ENCODE measurements at places on chromosomes 12 and 14.

GRCh38 chr14:91244501-91244901 lies at the start of gene GPR68:
GPR68 (minus strand) TSS chr14:91244704; CDS start chr14:91235050, 9,654 bp downstream.
- no peak for DNase-seq

GRCh38 chr12:48005001-48005749 lies 899 bp upstream of the COL2A1 start:
- no peak for DNase-seq

- DNase-seq = no peak
Observed at GRCh38 chr14:31492759-31493498, 5.1 kb upstream of the GPR33 start.

GRCh38 chr12:128743916-128744315 lies 79.8 kb downstream of the SLC15A4 start:
- no peak for DNase-seq

GRCh38 chr12:116434155-116435011 lies 124.8 kb upstream of the MAP1LC3B2 start:
- DNase-seq = no peak

DNA sequence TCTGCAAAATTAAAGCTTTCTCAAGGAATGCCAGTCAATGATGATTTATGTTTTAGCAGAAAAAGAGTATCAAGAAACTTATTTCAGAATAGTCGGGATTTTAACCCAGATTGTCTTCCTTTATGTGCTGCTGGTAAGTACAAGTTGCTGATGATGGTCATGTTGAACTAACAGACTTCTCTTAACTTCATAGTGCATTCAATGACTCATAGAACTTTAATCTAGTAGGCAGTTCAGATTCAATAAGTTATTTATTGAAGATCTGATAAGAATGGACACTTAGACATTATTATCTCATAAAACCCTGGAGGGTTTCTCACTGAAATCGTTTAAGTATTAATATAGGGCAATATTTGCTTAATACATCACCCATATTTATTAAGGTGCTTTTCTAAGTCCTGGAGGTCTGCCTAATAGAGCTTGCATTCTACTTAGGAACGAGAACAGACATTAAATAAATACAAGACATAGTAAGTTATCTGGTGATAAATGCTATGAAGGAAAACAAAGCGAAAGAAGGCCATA lies 33.8 kb downstream of the TOGARAM1 start:
- no peak for DNase-seq

GRCh38 chr12:40224439-40225291 lies at the start of gene LRRK2:
LRRK2 (plus strand) TSS chr12:40224997; CDS start chr12:40225132, 135 bp downstream.
- DNase-seq = peak; percentile 2

GRCh38 chr12:89933911-89934310 lies 225.3 kb upstream of the ATP2B1 start:
- DNase-seq = no peak

- no peak for DNase-seq
Observed at GRCh38 chr12:6820166-6820565, 1.5 kb upstream of the GPR162 start.

DNA sequence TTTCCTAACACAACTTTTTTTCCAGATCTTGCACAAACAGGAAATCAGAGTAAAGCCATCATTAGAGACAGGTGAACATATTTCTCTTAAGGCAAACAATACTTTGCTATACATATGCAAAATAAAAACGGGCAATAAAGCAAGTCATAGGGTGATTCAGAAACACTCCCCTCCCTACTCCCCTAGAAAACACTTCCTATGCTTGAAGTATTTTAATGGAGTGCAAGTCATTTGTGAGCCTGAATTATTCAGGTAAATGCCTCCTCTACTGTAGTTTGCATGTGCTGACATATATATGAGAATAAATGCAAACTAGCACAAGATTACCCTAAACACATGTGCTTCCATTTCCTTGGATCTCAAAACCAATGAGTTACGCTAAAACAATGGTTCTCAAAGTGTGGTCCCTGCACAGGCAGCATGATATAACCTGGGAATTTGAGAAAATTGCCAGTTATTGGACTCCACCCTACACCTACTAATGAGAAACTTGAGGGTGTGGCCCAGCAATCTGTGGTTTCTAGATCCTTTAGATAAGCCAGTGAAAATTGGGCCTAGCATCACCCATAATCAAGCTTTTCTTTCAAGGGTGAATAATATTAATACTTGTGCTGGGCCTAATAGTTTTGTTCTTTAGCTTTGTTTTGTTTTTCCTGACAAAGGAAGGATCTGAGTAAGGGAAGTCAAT lies 159.7 kb upstream of the BMP4 start:
- no peak for DNase-seq

DNA sequence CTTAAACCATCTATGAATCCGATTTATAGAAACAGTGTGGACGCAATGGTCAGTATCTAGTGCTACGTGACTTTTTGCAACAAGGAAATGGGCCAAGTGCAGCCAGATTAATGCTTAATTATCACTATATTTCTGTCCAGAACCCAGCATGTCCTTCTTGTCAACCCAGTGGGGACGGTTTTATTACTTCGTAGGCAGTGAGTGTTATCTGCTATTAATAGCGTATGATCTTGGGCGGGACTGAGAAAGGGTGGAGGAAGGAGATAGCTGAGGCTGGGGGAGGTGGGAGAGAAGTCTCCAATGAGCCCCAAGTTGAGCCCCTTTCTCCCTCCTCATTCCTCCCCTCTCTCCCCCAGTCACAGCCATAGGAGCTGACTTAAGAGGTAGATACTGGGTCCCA lies 59.7 kb upstream of the FAM222A start:
- no peak for DNase-seq

GRCh38 chr12:67889931-67890330 lies 99.3 kb upstream of the IFNG-AS1 start:
- no peak for DNase-seq

DNA sequence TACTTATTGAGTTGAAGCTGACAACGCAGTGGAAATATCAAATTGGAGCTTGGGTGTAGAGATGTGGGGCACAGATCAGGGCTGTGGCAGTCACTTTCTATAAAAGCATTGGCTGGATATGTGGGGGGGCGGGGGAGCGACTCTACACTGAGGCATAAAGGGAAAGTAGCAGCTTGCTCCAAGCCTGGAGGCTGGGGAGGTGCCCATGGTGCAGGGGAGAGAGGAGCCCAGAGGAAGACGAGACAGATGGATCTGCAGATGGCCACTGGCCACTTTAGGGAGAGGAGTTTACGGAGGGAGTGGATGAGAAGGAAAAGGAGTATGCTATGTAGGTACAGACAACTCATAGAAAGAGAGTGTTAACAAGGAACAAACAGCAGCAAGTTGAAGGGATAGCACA lies 13.5 kb upstream of the NGB start:
- DNase-seq = no peak

DNA sequence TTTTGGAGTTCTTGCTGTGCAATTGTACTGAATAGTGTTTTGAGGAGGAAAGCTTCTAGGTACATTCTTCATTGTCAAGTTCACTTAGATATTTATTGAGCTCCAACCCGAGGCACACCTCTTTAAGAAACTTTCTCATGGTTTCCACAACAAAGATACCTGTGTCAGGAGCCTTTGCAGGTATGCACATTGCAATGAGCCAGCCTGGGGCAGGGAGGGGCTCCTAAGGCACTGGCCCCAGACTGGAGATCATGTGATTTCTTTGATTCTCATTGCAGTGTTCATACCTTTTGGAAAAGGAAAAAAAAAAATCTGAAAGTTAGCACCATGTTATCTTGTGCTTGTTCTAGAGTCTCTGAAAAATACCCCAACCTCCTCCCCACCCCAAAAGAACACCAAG lies 80.3 kb downstream of the PRMT8 start:
- DNase-seq = no peak

DNA sequence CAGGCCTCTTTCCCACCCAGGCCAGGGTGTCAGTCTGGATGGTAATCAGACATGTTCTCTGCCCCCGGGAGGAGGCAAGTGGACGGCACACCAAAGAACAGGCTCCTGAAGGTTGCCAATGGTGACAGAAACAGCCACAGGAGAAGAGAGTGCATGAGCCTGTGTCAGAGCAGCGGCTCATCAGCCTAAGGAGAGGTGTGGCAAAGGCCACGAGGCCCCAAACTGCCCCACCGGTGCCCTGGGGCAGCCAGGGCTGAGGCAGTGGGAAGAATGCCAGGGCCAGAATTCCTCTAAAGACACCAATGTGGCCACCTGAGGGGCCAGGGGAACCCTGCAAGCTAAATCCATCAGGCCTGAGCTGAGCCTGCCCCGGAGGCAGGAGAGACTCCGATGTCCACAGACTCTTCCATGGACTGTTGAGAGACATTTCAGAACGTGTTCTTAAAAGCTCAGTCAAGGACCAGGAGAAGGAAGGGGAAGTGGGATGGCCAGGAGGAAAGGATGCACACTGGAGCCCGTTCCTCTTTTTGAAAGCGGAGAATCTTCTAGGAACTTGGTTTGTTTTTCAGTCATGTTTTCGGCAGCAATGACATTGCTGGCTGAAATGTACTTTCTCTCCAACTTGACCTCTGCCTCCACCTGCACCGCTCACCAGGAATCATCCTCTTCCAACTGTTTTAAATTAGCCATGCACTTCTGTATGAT lies 176.3 kb upstream of the FKBP4 start:
- DNase-seq = no peak

DNA sequence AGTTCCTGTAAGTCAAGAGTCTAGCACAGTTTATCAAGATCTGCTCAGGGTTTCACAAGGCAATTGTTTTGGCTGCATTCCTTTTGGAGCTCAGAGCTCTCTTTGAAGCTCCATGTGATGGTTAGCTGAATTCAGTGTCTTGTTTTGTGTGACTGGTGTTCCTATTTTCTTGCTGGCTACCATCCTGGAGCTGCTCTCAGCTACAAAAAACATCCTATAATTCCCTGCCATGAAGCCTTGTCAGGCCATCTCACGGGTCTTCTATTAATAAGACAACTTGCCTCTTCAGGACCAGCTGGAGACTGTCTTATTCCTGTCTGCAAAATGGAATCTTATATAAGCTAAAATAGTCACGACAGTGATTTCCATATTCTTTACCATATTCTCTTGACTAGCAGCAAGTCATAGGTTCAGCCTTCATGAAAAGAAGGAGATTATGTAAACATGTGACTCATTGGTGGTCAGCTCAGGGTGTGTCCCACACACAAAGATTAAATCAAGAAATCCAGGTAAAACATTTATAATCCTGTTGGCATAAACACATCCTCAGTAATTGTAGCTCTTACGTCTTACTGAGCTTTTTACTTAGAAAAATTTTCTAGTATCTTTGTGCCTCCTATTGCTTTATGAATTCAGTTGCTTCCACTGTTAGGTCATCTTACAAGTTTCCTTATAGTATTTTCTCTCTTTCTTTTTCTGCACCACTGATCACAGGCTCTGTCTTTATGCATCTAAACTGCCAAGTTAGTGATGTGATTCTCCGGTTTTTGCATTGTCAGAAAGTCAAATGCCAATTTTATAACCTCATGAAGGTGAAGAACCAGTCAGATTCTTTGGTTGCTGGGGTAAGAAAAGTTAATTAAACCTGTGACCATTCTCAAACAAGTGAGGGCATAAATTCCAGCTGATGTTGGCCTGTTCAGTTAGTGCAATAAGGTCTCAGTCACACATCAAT lies 378.5 kb upstream of the MGAT4C start:
- DNase-seq = no peak

GRCh38 chr12:32754111-32754510 lies 1.6 kb downstream of the YARS2 start:
- no peak for DNase-seq

DNA sequence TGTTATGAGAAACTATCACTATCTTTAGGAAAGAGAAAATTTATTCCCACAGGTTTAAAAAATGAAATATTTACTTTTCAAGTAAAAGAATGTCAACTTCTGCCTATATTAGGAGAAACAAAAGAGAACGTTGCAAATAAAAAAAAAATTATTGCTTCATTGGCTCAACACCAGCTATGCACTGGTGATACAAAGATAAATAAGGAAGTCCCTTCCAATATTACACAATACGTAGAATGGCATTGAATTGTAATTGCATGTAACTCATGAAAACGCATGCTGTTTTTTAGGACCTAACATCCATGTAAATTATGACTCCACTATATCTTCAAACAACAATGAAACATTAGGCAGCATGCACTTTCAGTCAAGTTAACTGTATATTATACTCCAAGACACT lies 56.4 kb upstream of the RERGL start:
- DNase-seq = no peak

DNA sequence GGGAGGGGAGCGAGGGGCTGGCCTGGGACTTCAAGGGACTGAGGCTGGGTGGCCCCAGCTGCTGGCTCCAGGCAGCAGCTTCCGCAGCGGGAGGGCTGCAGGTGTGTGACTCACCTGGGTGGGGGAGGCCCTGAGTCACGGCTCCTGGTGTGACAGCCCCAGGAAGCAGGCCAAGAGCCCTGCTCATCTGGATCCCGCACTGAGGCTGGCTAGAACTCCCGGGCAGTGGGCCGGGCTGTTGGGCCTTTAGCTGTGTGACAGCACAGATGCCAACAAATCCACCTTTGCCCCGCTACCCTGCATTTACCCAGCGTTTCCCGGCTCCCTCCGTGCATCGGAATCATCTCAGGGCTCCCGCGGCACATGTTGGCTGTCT lies 180.0 kb upstream of the PRMT8 start:
- DNase-seq = no peak

DNA sequence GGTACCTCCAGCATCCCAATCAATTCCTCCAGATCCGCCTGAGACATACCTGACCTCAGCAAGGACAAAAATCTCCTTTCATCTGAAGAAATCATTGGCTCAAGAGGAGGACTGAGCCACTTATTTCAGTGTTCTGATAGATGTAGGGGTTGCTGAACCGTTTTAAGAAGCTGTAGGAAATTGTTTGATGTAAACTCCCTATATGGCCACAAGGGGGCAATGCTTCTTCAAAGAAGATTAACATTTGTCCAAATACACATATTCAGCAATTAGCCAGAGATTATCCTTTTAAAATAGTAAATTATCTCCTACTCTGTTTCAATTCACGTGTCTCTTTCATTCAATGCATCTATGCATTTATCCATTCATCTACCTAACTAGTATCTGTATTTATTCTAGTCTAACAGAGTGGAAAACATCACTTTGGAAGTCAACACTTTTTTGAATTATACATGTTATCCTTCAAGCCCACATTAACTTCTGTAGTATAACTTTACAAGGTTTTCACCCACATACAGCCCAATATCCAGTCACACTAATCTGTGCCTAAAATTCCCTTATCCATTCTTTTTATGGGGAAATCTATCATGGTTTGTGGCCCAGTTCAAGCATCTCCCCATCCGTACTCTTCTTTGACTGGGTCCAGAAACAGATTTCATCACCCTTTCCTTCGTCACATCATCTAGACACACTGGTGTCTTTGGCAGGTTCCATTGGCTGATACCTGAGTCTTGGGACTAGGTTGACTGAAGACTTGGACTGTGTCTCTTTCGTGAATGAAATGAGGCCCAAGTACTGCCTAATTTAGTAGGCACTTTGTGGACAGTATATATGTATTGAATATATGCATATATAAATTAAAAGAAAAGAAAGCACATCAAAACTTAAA lies 411.0 kb upstream of the OR4E1 start:
- DNase-seq = no peak

DNA sequence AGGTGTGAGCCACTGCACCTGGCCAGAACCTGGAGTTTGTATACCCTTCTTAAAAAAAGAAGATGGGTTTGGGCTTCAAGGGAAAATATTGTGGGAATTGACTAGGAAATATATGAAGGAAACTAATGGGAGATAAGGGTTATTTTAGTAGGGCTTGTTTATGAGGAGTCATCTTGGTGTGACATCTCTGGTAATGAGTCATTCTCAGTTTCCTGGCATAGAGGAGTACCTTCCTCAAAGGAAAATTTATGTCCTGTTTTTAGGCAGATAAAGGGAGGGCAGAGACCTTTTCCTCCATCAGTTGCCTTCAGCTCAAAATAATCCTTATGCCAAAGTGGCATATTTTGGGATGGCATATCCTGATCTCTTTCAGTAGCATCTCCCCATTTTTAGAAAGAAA lies 30.6 kb upstream of the NFKBIA start:
- no peak for DNase-seq

GRCh38 chr14:64730681-64731080 lies 26.5 kb downstream of the PLEKHG3 start:
- DNase-seq = no peak

All from stimulated activated CD4-positive, alpha-beta T cell treated with anti-CD3 and anti-CD28 coated beads, Interleukin-15, amount 100 ng/mL, for 1 hour (primary cell).